ENCODE measurements at places on chromosomes 6 and 20.
A peak's percentile ranks its signal among the peaks of the same experiment; 100 is the strongest.

GRCh38 chr6:154292855-154293519, 63.6 kb downstream of the IPCEF1 start:
- no peaks in the 10 kb centered on the region for H3K36me3 ChIP-seq
- H3K27ac ChIP-seq, result no peak overlapping the region
- no peak for DNase-seq
- no peaks in the 10 kb centered on the region for H3K4me1 ChIP-seq
- peaks cover 11% of the 10 kb centered on the region for H3K27me3 ChIP-seq

GRCh38 chr6:146905181-146905704, 299.0 kb upstream of the STXBP5 start:
- DNase-seq, result no peak
- no peaks in the 10 kb centered on the region for H3K27me3 ChIP-seq
- no peak overlapping the region for H3K4me3 ChIP-seq
- no peaks in the 10 kb centered on the region for H3K36me3 ChIP-seq

DNA sequence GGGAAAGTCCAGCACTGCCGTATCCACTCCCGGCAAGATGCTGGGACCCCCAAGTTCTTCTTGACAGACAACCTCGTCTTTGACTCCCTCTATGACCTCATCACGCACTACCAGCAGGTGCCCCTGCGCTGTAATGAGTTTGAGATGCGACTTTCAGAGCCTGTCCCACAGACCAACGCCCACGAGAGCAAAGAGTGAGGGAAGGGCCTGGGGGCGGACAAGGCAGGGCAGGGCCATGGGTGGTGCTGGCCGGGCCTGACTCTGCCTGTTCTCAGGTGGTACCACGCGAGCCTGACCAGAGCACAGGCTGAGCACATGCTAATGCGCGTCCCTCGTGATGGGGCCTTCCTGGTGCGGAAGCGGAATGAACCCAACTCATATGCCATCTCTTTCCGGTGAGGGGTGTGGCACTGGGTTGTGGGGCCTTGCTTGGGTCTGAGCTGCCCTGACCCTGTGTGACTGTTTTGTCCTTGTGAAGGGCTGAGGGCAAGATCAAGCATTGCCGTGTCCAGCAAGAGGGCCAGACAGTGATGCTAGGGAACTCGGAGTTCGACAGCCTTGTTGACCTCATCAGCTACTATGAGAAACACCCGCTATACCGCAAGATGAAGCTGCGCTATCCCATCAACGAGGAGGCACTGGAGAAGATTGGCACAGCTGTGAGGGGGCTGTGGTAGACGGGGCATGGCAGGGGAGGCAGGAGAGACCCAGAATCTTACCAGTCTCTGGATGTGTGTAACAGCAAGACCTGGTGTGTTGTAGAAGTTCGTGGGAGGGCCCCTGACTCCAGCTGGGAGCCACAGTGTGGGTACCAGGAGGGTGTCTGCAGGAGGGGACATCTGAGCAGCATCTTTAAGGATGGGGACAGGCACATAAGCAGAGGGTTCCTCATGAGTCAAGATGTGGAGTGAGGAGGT, 29.1 kb downstream of the PLCG1 start:
- H3K4me3 ChIP-seq, result no peak overlapping the region
- H3K27ac ChIP-seq, result peak overlapping the region; percentile 16
- H3K27me3 ChIP-seq, result no peaks in the 10 kb centered on the region
- peaks cover 45% of the 10 kb centered on the region for H3K4me1 ChIP-seq
- H3K36me3 ChIP-seq, result peaks cover 19% of the 10 kb centered on the region
- DNase-seq, result no peak

GRCh38 chr6:167963589-167964057, 33.8 kb upstream of the KIF25 start:
- DNase-seq, result no peak
- no peak overlapping the region for H3K4me3 ChIP-seq
- no peaks in the 10 kb centered on the region for H3K4me1 ChIP-seq
- no peaks in the 10 kb centered on the region for H3K27me3 ChIP-seq
- H3K27ac ChIP-seq, result no peak overlapping the region

- peaks cover 15% of the 10 kb centered on the region for H3K27me3 ChIP-seq
- H3K27ac ChIP-seq, result no peak overlapping the region
- no peak overlapping the region for H3K4me3 ChIP-seq
- no peak for DNase-seq
Observed at GRCh38 chr6:157229132-157229618, 94.1 kb downstream of the TMEM242 start.

DNA sequence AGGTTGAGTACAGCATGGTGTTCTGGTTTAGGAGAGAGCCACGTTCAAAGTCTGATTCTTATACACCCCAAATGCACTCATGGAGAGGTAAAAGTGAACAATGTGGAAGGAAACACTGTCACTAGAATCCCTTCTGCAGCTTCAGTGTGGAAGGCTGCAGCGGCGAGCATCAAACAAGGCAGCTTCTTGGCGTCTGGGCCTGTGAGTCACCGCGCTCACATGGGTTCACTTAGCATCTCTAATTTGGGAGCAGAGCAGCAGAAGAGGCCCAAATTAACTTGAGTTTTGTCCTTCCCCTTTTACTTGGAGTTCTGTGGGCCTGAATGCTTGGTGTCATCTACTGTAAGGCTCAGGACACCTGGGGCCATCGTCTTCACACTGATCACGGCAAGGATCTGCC, 10.9 kb upstream of the E2F1 start:
- no peaks in the 10 kb centered on the region for H3K4me1 ChIP-seq
- H3K36me3 ChIP-seq, result no peaks in the 10 kb centered on the region
- H3K27ac ChIP-seq, result no peak overlapping the region
- no peak for DNase-seq
- H3K4me3 ChIP-seq, result no peak overlapping the region

- no peaks in the 10 kb centered on the region for H3K36me3 ChIP-seq
- H3K4me3 ChIP-seq, result no peak overlapping the region
- peaks cover 8% of the 10 kb centered on the region for H3K27me3 ChIP-seq
- no peak overlapping the region for H3K27ac ChIP-seq
- DNase-seq, result no peak
- H3K4me1 ChIP-seq, result no peaks in the 10 kb centered on the region
Observed at GRCh38 chr6:41167173-41167963, 4.5 kb upstream of the TREM2 start.

GRCh38 chr6:142570221-142570671, 268.4 kb downstream of the ADGRG6 start:
- DNase-seq, result no peak
- H3K27ac ChIP-seq, result no peak overlapping the region
- peaks cover 17% of the 10 kb centered on the region for H3K36me3 ChIP-seq
- peaks cover 50% of the 10 kb centered on the region for H3K4me1 ChIP-seq
- no peaks in the 10 kb centered on the region for H3K27me3 ChIP-seq

- peak within 1 kb of the TSS; percentile 80 for H3K4me3 ChIP-seq
- DNase-seq, result peak; percentile 69
- H3K36me3 ChIP-seq, result peaks cover 6% of the 10 kb centered on the region
- peaks cover 31% of the 10 kb centered on the region for H3K4me1 ChIP-seq
- H3K27me3 ChIP-seq, result peaks cover 57% of the 10 kb centered on the region
- H3K27ac ChIP-seq, result peak within 1 kb of the TSS; percentile 89
Observed at GRCh38 chr20:10218536-10219451, at the start of gene SNAP25. TSS of gene SNAP25 (plus strand) at chr20:10218830. CDS start at chr20:10275492, 56,662 bp downstream.

GRCh38 chr6:167748046-167748445, 78.7 kb upstream of the AFDN start:
- H3K27me3 ChIP-seq, result no peaks in the 10 kb centered on the region
- no peak overlapping the region for H3K4me3 ChIP-seq
- no peaks in the 10 kb centered on the region for H3K36me3 ChIP-seq
- DNase-seq, result no peak
- H3K4me1 ChIP-seq, result no peaks in the 10 kb centered on the region

GRCh38 chr6:32638532-32639219, 1.5 kb downstream of the HLA-DQA1 start:
- peaks cover 7% of the 10 kb centered on the region for H3K27me3 ChIP-seq
- H3K36me3 ChIP-seq, result no peaks in the 10 kb centered on the region
- peaks cover 15% of the 10 kb centered on the region for H3K4me1 ChIP-seq
- DNase-seq, result no peak
- H3K4me3 ChIP-seq, result peak overlapping the region; percentile 35

DNA sequence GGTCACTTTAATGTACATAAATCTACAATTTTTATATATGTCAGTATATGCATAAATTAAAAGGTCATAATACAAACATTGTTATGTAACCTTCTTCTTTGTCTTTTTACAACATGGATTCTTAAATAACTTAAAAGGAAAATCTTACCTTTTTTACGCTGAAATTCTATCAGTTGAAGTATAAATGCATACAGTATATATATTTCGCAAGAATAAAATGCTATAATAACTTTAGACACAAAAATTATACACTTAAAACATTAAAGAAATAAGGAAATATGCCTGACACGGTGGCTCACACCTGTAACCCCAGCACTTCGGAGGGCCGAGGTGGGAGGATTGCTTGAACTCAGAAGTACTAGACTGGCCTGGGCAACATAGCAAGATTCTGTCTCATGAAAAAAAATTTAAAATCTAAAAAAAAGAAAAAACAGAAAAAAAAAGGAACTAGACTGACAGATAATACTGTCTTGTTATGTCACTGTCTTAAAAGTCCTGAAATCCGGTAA, 109.8 kb upstream of the MAP7 start:
- H3K4me1 ChIP-seq, result no peaks in the 10 kb centered on the region
- H3K36me3 ChIP-seq, result peaks cover 4% of the 10 kb centered on the region
- H3K27me3 ChIP-seq, result no peaks in the 10 kb centered on the region
- H3K4me3 ChIP-seq, result no peak overlapping the region

DNA sequence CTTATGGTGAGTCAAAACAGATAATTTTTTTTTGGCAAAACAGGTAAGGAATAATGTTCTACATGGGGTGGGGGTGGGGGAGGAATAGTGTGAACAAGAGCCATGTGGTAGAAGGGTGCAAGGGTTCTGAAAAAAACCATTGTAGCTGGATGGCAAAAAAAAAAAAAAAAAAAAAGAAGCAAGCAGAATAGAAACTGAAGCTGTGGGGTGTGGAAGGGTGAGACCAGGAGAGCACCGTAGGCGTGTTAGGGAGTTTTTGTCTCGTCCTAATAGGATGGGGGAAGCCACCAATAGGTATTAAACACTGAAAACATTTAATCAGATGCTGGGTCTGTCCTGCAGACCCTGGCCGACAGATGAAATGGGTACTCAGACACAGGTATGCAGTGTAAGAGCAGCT, 110.1 kb downstream of the ADTRP start:
- H3K4me1 ChIP-seq, result peaks cover 14% of the 10 kb centered on the region
- no peak overlapping the region for H3K27ac ChIP-seq
- no peak overlapping the region for H3K4me3 ChIP-seq
- DNase-seq, result no peak

- peaks cover 6% of the 10 kb centered on the region for H3K27me3 ChIP-seq
- no peak overlapping the region for H3K27ac ChIP-seq
- no peaks in the 10 kb centered on the region for H3K4me1 ChIP-seq
- DNase-seq, result no peak
Observed at GRCh38 chr6:56708810-56709597, 66.3 kb upstream of the DST start.

DNA sequence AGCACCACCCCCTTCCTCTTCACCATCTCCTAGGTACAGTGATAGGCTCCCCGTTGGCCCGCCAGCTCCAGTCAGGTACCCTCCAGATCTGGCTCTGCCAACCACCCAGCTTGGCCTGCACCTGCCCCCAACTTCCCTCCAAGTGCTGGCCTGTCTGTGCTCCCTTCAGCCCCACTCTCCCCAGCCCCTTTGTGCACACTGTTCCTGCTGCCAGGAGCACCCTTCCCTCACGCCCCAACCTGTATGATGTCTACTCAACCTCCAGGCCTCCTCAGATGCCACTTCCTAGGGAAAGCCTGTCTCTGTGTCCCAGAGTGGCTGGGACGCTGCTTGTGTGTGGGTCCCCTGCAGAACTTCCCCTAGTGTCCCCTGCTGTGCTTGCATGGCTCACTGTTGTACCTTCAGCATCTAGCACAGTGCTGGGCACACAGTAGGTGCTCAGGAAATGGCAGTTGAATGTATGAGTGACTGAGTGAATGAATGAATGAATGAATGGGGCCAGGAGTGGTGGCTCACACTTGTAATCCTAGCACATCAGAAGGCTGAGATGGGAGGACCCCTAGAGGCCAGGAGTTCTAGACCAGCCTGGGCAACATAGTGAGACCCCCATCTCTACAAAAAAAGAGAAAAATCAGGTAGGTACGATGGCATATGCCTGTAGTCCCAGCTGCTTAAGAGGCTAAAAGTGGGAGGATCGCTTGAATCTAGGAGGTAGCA, 3.0 kb downstream of the ZBP1 start:
- H3K4me1 ChIP-seq, result peaks cover 51% of the 10 kb centered on the region
- H3K27ac ChIP-seq, result no peak overlapping the region
- no peak overlapping the region for H3K4me3 ChIP-seq
- no peaks in the 10 kb centered on the region for H3K36me3 ChIP-seq

GRCh38 chr6:165819394-165819793, 156.4 kb upstream of the PDE10A start:
- peaks cover 38% of the 10 kb centered on the region for H3K27me3 ChIP-seq
- H3K4me3 ChIP-seq, result no peak overlapping the region
- no peak for DNase-seq
- no peak overlapping the region for H3K27ac ChIP-seq

DNA sequence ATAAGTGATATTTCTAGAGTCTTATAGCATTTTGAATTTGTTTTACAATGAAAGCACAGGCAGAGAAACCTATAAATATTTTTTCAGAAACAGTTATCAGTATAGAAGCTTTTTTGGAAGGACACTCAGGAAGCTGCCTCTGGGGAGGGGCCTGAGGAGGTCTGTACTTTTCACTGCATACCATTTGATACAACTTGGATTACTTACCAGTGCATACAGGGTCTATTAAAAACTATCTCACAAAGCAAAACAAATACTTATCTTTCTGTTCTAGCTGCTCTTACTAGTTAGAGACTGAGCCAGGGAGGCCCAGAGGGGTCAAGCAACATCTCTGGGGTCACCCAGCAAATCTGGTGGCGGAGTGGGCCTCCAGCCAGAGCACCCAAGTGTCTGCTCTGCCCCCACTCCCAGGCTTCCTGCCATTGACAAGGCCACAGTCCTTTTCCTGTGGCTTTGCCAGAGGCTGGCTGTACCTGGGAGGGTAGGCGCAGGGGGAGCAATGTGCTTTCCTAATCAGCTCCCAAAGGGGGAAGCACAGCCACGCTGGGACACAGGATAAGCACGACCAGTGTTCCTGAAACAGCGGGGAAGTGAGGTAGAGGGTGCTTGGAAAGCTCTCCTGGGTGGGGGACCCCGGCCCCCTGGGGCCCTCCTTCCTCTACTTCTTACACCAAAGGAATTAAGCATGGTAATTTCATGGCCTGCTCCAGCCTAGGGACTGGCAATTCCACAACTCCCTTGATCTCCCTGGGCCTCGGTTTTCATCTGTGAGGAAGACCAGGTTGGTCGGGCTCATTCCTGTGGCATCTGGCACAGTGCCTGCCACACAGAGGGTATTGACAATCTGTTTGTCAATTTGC, 7.8 kb downstream of the TCF15 start:
- no peak for DNase-seq
- H3K27me3 ChIP-seq, result peaks cover 5% of the 10 kb centered on the region
- H3K36me3 ChIP-seq, result no peaks in the 10 kb centered on the region
- no peak overlapping the region for H3K27ac ChIP-seq
